ENCODE measurements at places on chromosomes 12 and 14.

DNA sequence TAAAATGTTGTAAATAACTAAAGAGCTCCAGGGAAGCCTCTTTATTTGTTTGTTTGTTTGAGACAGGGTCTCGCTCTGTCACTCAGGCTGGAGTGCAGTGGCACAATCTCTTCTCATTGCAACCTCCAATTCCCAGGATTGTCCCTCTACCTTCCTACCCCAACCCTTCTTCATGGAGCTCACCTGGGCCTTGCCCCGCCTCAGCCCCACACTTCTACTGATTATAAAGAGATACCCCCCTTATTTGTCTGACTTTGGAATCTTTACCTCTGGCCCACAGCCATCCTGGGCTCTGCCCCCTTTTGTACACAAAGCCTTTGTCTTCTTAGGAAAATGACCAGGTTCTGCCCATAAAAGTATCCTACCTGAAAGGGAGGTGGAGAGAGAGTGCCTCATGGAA, 9.1 kb upstream of the BLTP3B start:
- no peak for DNase-seq

GRCh38 chr12:128976120-128976738, 123.0 kb downstream of the GLT1D1 start:
- no peak for DNase-seq

- DNase-seq: no peak
Observed at GRCh38 chr12:76539727-76540126, 19.8 kb downstream of the OSBPL8 start.

DNA sequence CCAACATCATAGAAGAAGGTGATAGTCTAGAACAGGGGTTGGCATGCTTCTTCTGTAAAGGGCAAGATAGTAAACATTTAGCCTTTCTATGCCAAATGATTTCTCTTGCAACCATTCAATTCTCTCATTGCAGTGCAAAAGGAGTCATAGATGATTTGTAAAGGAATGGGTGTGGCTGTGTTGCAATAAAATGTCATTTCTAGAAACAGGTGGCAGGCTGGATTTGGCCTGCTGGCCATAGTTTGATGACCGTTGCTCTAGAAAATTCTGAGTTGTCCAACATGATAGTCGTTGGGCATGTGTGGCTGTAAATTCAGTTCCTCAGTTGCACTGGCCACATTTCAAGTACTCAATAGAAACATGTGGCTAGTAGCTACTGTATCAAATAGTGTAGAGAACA, 21.7 kb downstream of the SMCO2 start:
- no peak for DNase-seq

DNA sequence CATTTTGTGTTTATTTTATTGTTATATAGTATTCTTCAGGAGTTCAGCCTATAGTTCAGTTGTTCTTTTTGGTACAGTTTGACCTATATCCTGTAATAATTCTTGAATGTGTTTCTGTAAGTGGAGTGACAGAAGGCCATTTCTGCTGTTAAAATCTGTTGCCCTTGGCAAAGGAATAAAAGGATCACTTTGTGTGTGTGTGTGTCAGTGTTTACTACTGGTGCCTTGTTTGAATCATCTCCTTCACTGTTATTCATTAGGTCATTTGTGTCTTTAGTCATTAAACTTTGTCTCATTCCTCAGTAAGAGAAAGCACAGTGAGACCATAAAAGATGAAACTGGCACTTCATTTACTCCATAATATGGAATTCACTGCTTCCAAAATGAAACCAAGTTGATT, 130.7 kb downstream of the TMTC2 start:
- DNase-seq: no peak

GRCh38 chr14:61321385-61322010, at the start of gene PRKCH:
PRKCH (plus strand) TSS chr14:61321579; CDS start chr14:61322102, 523 bp downstream.
- peak; percentile 74 for DNase-seq

- no peak for DNase-seq
Observed at GRCh38 chr12:66740732-66741131, 61.9 kb upstream of the GRIP1 start.

GRCh38 chr12:131690320-131690719, 20.6 kb upstream of the SFSWAP start:
- no peak for DNase-seq

GRCh38 chr12:119375075-119375882, 40.8 kb downstream of the CCDC60 start:
- no peak for DNase-seq

GRCh38 chr14:94405486-94405885, 17.1 kb upstream of the SERPINA1 start:
- no peak for DNase-seq

DNA sequence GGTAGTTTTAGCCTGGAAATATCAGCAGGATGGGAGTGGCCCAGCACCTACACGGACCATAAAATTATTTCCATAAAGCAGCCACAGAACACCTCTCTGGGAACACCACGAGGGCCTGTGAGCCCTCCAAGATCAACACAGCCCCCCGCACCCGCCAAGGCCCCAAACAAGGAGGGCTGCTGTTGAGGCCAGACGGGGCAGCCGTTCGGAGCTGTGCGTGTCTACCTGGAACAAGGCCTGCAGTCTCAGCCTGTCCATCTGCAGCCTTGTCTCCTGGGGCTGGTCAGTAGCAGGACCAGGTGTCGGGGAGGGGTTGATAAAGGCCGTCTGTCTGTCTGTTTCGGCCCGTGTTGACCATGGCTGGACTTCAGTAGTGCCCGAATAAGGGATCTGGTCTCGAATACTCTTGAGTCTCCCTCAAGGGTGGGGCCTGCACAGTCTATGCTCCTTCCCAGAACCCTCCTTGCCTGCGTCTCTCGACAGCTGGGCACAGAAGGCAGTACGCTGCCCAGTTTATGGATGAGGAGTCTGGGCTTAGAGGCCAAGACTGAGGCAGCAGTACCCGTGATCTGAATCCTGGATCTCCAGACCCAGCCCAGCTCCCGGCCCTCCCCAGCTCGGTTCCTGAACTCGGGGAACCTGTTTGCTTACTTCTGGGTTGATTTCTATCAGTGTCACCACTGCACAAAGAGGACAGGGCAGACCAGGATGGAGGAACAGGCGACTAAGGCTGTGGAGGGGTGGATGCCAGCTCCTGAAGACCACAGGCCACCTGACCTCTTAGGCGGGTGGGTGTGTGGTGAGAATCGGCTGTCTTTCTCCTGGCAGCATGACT, 23.1 kb upstream of the DLK1 start:
- DNase-seq: no peak

- DNase-seq: no peak
Observed at GRCh38 chr12:78739653-78740052, 124.9 kb upstream of the SYT1 start.

DNA sequence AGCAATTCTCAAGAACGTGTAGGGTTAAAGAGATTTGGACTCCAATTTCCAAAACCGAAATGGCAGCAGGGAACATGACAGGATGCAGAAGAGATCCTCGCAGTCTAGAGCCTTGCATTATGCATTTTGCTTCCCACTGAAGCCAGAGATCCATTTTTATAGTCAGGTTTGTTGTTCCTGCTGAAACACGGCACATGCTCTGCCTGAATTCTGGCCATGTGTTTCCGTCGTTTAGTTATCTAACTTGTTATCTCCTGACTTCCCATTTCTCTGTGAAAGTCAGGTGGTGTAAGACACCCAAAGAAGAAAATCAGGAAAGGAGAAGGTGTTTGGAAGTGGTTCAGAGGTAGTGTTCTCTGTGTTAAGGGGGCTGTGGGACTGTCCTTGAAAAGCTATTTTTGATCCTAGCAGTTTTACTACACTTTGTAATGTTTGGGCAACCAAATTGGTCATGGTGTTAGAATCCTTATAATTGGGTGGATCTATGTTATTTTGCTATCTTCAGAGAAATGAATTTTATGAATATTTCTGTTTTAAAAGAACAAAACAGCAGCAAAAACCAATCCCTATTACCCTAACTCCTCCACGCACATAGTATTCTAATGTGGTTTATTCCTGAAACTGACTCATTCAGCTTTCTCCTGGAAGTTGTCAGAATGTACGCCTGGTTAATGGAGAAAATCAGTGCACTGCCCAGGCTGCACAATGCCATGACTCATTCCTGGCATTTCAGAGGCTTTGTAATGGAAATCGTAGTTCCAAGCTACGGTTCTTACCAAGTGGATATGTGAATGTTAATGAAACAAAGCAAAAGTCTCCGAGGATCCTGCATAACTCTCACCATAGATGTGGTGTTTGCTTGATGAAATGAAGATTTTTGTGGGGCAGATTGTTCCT, 110.1 kb downstream of the SAMD4A start:
- no peak for DNase-seq

- DNase-seq: no peak
Observed at GRCh38 chr14:75435473-75435872, 7.7 kb downstream of the JDP2 start.

DNA sequence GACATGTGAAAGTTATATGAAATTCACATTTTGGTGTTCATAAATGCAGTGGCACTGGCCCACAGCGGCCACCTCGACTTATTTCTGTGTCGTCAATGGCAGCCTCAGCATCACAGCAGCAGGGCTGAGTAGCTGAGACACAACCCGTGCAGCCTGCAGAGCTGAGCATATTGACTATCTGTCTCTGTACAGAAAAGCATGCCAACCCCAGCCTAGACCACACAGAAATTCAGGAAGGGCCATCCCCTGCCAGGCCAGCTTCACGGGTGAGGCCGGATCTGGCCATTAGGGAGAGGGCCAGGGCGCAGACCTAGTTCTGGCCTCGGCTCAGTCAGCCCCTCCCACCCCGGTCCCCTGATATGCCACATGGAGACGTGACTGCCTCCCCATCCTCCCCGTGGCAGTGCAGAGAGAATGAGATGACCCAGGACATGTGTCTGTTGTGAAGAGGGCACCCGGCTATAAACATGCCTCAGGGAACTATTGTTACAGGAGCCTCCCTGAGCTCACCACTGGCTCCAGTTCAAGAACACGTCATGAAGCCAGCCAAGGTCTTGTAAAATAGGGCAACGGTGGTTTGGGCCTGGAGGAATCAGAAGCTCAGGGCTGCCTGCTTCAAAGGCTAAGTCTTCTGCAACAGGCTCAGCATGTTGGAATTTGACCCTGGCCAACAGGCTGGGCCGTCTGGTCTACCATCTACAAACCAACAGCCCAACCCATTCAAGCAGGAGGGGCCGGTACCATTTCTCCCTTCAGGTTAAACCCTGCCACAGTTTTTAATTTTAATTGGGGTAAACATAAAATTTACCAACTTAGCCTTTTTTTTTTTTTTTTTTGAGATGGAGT, 25.5 kb downstream of the SCARB1 start:
- DNase-seq: no peak

- DNase-seq: no peak
Observed at GRCh38 chr12:49891476-49891875, 12.2 kb downstream of the FAIM2 start.

- no peak for DNase-seq
Observed at GRCh38 chr12:104727726-104728465, 230.2 kb downstream of the SLC41A2 start.

DNA sequence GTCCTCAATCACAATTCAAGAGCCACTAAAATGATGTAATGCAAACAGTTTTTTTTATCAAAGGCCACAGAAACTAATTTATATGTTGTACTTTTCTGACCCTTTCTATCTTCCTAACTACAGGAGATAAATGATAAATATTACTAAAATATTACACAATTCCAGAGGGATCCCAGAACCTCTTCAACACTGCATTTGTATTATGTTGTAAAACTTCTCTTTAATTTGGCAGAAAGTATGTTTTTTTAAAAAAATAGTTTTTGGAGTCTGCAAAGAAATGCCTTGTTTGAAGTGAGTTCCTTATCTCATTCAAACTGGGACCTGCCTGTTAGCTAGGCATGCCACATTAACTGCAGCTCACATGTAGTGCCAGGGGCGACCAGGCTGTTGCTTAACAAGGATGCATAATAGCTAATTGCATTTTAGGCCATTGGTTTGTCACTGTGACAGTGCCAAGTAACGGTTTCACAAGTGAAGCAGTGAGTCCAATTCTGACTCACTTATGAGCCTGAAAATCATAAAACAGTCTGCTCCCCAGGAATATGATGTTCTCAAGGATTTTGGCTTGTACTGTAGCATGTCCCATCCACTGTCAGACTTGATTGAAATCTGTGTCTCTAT, 266.9 kb downstream of the KTN1 start:
- DNase-seq: no peak

DNA sequence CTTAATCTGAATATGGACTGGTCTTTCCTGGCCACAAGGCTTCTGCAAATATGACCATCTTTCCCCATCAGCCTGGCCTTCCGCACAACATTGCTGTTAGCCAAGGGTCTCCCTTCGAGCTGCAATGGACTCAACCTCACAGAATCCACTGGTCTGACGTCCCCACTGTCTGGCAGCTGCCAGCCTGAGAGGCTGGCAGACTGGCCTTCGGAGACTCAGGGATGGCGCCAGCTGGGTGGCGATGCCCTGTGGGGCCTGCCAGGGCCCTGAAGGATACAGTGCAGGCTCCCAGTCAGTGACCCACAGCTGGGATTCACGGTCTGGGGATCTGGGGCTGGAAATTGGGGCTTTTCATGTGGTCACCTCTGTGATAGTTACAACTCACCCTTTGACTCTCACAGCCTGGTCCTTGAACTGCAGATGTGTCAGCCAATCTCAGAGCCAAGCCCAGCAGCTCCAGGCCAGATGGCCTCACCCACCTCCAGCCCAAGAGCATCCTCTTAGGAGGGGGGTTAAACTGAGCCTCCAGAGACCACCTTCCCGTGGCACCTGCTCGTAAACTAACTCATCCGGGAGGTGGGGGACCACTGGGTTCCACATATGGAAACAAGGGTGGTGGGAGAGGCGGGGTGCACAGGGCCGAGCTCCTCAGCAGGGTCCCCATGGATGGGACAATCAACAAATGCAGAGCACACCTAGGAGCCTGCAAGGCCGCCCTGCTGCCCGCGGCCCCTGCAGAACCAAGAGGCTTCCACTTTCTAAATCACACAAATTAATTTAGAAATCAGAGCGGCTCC, 21.1 kb upstream of the C14orf180 start:
- DNase-seq: no peak

Measured in effector memory CD4-positive, alpha-beta T cell (primary cell).